ENCODE measurements at places on chromosomes 7 and 10.
A peak's percentile ranks its signal among the peaks of the same experiment; 100 is the strongest.

DNA sequence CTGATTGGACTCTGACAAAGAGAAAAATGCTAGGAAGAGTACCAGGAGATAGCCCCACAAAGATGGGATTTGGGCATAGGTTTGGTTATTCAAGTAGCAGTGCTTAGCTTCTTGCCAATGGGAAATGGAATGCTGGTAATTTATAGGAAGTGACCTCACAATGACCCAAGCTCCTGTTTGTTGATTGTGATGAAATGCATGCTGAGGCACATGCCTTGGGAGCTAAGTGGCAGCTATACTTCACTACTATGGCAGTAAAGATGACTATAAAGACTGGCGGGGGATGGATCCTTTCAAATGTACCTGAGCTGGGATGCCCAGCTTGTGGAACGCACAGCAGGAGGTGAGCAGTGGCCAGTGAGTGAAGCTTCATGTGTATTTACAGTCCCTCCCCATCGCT lies 153.8 kb downstream of the ZNF22 start:
- no peak for DNase-seq

- DNase-seq, result no peak
These were observed 134.4 kb downstream of the ARHGAP21 start for GRCh38 chr10:24589265-24589664.

- DNase-seq, result peak; percentile 60
These were observed 8.7 kb upstream of the ASB4 start for GRCh38 chr7:95476904-95477594.

GRCh38 chr7:130141161-130141883 lies 63.9 kb downstream of the TMEM209 start:
- DNase-seq, result peak; percentile 96

- peak; percentile 0 for DNase-seq
These were observed 419.2 kb downstream of the GLRX3 start for GRCh38 chr10:130555411-130555750.

GRCh38 chr7:81499262-81500116 lies 270.4 kb downstream of the HGF start:
- peak; percentile 16 for DNase-seq

- DNase-seq, result no peak
These were observed 9.7 kb upstream of the ZNF485 start for GRCh38 chr10:43596546-43596945.

DNA sequence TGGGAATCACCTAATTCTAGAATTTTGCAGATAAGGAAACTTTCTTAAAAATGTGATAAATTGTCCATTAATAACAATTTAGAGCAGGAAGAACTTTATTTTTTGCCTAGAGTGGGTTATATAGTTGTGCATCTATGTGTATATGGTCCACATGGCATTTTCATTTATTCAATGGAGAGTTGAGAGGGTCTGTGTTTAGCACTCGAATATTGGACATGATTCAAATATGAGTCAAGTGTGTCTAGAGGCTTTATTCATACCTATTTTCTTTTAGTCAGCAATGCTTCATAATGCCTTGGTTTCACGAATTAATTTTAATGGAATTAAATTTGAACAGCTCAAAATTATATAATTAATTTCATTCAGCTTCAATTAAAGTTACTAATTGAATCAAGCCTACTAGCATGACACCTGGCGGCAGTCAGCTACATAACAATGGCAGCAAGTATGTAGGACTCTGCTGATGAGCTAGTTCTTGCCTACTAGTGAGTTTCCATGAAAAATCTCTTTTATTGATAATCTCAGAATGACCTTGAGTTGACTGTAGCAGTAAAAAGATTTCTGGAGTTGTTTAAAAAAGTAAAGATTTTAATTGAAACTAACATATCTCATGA lies 17.7 kb downstream of the MDFIC start:
- DNase-seq, result no peak

DNA sequence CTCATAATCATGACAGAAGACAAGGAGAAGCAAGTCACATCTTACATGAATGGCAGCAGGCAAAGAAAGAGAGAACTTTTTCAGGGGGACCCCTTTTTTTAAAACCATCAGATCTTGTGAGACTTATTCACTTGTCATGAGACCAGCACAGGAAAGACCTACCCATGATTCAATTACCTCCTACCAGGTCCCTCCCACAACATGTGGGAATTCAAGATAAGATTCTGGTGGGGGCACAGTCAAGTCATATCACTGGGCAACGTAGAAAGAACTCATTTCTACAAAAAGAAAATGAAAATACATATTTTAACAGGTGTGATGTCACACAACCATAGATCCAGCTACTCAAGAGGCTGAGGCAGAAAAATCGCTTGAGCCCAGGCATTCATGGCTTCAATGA lies 304.1 kb downstream of the IPMK start:
- DNase-seq, result no peak

- peak; percentile 20 for DNase-seq
These were observed 174.8 kb downstream of the FOXP2 start for GRCh38 chr7:114589436-114589835.

DNA sequence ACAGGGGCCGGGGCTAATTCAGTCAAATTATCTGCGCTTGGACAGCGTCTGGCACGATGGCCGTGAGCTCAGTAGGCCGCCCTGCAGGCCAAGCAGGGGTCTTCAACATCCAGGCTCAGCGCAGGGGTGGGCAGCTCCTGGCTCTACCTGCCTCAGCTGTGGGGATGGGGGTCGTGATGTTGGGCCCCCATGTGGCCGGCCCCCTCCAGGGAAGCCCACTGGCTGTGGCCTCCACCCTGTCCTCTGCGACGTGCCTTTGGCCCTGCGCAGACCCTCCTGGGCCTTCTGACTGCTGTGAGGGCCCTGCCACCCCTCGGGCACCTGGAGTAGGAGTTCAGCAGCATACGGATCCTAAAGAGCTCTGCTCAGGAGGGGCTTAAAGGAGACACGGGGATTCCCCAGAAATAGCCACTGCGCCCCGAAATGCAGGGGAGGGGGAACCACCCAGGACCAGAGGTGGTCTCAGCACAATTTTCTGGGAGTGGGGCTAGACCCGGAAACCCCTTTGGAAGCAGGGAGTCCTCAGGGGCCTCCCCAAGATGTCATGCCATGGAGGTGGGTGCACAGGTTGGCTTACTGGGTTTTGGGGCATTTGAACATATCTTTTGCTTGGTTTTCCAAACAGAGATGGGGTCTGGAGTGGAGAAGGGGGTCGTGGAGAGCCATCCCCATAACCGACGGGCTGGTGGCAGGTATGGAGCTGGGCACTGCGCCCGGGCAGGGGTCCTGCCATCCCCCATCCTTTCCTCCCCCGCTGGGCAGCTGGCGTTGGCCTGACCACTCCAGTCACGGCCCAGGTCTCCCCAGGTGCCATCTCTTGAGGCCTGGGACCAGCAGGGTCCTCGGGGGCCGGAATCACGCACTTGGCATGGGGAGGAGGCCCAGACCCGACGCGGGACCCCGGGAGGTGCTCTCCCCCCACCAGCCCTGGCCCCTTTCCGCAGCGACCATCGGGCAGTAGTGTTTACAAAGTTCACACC lies 4.0 kb upstream of the ADAP1 start:
- no peak for DNase-seq

- no peak for DNase-seq
These were observed 38.8 kb upstream of the INPP5A start for GRCh38 chr10:132498562-132499366.

- DNase-seq, result peak; percentile 94
These were observed at the start of the genes PDZD7 and SFXN3 for GRCh38 chr10:101031128-101031795. Gene PDZD7, minus strand, starts transcription at chr10:101031129. Its CDS starts 910 bp downstream, at chr10:101030219. Gene SFXN3, plus strand, starts transcription at chr10:101031234. Its CDS starts 3,461 bp downstream, at chr10:101034695.

DNA sequence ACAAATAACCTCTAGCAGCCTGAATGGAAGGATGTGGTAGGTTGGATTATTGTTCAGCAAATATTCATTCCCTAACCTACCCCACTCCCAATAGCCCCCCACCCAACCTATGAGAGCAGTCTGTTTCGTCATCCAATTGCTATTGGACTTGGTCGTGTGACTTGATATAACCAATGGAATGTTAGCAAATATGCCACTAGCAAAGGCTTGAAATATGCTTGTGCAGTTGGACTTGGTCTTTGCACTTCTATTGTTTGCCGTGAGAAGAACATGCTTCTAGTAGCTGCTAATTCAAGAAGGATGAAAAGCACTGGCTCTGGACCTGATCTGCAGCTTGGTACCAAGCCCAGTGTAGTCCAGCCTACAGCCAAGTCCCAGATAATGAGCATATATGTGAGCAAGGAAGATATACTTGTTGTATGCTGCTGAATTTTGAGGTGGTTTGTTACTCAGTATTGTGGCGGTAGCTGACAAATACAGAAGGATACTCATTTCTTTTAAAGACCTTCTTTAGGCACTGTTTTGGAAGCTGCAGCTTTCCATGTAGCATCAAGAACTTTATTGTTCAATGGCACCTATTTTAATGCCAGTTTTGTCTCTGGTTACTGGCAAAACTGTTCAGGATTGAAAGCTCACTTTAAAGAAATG lies 180.4 kb downstream of the EXOC4 start:
- DNase-seq, result no peak

DNA sequence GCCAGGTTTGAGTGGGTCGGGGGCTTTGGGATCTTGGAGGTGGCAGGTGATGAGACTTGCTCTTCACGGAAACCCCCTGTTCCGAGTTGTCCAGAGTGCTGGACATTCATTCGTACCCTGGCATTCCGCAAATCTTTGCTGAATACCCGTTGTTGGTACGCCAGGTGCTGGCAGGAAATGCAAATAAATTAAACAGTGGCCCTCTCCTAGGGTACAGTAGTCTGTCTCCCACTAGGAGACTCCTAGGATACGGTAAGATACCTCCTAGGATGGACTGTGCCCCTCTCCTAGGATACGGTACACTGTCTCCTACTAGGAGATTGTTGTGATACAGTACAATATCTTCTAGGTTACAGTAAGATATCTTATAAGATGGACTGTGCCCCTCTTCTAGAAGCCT lies 544 bp downstream of the SEC23IP start:
- DNase-seq, result peak; percentile 9

DNA sequence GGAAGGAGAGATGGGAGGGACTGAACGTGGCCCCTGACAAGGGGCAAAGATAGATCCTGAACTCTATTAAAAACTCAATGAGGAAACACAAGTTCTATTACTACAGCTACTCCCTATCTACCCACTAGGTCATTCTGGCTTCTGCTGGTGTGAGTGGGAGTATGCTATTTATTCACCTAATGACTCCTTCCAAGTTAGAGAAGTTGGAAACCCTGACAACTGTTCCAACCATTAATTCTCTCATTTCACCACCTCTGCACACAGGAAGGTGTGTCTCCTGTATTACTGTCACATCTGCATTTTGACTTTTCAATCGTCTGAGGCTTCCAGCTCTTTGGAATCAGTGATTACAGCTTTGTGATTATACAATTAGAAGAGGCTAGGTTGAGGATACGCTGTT lies 169.4 kb upstream of the ADO start:
- no peak for DNase-seq

- DNase-seq, result no peak
These were observed 240.4 kb upstream of the PPP2R2D start for GRCh38 chr10:131660427-131660826.
